Suppressor macrophage treated with lipopolysaccharide for 1 hour (primary cell): ENCODE measurements at places on chromosomes 4 and X.

GRCh38 chrX:8319359-8319758 is 145.3 kb upstream of the VCX3B start:
- DNase-seq: no peak

GRCh38 chr4:20203508-20203907 is 48.2 kb upstream of the SLIT2 start:
- no peak for DNase-seq

GRCh38 chr4:159925770-159926169 is 822.9 kb downstream of the RAPGEF2 start:
- DNase-seq: no peak

DNA sequence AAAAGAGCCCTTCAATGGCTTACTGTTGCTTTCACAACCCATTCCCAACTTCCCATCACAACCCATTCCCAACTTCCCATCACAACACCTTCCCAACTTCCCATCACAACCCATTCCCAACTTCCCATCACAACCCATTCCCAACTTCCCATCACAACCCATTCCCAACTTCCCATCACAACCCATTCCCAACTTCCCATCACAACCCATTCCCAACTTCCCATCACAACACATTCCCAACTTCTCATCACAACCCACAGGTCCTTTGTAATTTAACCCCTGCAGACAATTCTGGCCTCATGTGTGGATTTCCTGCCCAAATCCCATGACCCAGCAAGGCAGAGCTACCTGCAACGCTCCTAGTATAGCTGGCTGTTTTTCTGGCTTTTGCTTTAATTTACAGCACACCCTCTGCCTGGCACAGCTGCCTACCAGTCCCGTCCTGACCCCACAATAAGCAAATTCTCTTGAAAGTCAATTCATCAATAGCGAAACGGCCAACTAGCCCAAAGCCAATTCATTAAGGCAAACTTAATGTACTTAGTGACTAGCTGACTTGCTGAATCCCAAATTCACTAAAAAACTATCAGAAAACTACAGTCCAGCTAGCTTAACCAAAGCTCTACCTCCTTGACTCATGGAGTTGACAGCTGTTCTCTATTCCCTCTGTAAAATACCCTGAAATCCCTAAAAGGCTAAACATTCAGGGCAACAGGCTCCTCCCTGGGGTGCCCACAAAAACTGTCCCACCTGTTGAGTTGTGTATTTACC is 75.6 kb downstream of the AFAP1 start:
- no peak for DNase-seq

- DNase-seq: no peak
Measured at GRCh38 chr4:8773124-8773931, 98.3 kb downstream of the HMX1 start.

DNA sequence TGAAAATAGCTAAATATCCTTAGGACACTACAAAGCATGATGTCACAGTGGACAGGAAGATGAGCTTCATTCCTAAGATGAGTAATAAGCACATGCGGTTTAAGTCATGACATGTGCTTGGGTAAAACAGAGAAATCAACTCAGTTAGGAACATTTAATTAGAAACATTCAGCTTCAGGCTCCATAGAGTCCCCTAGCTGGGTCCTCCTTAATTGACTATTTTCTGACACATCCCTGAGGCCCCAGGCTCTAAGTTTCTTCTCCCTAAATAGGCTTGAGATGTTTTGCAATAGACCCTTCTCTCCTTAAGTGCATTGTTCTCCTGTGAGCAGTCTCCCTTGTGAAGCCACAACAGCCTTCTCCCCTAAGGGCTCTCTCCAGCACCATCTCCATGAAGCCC is 70.4 kb upstream of the ANXA3 start:
- DNase-seq: peak; percentile 69

DNA sequence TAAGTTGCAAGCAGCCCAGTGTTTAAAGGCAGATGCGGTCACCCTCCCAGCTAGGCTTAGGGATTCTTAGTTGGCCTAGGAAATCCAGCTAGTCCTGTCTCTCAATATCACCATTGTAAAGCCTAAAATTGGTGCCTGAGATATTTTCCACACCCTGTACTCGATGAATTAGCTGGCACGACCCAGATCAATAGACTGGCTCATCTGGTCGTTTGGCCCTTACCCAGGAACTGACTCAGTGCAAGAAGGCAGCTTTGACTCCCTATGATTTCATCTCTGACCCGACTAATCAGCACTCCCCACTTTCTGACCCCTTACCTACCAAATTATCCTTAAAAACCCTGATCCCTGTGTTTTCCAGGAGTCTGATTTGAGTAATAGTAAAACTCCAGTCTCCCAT is 384.9 kb upstream of the SLC7A11 start:
- no peak for DNase-seq

GRCh38 chr4:168880811-168881595 is 129.1 kb downstream of the CBR4 start:
- DNase-seq: peak; percentile 82

DNA sequence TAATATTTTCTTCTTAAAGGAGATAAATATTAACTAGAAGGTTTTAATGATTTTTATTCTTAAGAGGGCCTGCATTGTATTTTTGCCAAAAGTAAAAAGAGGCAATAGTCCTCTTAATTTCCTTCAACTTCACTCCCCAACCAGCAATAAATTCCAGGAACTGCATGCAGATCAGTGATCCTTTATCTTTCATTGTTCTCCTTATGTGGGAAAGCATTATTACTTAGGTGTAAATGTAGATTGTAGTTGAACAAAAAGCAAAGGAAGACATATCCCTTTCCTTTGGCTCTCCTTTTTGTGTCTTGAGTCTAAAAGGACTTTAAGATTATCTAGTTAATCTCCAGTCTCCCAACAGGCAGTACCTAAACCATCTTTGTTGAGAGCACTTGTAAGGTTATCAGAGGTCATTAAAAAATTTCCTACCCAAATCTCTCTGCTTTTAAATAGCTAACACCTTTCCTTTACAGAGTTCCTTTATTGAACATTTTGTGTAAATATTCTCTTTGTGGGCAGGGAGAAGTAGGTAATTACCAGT is 55.3 kb downstream of the RAPGEF2 start:
- no peak for DNase-seq

DNA sequence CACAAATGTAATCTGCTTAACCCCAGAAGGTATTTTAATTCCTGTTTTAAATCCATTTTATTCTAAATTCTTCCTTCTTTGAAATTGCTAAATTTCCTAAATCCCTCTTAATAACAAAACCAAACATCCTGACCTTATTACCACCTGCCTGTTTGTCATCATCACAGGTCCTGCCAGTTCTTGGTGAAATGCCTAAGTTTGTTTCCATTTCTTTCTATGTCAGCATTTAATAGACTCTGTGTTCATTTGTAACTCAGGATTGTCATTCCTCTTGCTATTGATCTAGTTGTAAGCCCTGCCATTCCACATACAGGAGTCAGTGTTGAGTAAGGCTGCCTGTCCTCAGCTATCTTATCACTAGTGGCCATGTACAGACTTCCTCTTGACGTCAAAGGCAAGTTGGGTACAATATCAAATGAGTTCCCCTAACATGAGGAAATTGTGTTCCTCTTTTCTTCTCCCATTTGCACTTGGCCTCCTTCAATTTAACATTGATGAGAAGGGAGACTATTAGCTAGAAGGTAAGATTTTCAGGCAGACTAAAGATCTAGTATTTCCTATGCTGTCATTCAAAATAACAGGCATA is 440.1 kb downstream of the AFF2 start:
- peak; percentile 7 for DNase-seq

- DNase-seq: no peak
Measured at GRCh38 chr4:52932591-52933470, 70.7 kb downstream of the RASL11B start.

DNA sequence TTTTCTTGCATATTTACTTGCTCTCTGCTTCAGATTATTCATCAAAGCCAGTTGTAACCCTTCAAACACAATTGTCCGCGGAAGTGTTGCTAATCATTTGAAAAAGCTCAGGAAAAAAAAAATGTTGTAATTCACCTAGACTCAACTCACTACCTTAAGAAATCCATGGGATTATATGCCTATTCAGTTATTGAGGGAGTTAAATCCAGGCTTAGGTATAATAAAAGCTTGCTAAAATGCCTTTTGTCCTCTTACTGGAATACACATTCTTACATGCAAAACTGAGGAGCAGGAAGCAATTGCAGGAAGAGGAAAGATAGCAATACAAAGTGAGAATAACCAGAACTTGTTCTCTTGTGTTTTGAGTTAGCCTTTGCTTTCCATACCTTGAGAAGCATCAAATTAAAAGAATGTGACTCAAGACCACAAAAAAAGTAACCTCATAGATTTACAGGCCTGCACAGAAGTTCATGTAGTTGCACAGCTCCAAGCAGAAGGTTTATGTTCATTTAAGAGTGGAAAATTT is 91.4 kb upstream of the FAM241A start:
- DNase-seq: no peak

DNA sequence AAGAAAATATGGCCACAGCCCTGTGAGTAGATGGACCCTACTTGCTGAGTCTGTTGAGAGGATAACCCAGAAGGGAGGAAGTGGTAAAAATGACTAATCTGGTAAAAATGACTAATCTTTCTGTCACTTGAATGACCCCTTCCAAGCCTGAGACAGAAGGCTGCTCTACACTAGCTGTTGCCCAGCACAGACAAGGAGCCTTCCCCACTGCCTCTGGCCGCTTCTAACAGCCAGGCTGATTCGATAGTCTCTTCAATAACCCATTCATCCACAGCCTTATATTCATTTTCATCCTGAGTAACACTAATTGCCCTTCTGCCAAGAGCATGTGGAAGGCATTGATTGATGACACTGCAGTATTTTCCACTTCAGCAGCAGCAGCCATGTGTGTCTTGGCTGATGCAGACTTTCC is 18.4 kb downstream of the MAGEB17 start:
- DNase-seq: peak; percentile 81

DNA sequence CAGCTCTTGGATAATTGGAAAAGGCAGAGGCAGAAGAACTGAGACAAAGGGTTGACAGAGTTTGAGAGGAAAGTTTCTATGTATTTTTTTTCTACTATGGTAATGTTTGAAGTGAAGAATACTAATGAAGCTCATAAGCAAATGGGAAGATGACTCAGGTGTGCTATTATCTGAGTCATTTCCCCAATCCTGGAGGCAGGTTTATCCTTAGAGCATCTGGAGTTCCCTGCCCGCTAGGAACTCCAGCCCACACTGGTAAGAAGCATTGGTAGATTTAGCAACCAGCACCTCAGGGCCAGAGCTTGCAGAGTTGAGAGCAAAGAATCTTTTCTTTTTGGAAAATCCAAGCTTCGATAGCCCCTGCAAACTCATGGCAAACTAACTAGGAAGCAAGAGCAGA is 55.2 kb downstream of the DOCK11 start:
- DNase-seq: no peak

- no peak for DNase-seq
Measured at GRCh38 chrX:7191681-7192110, 43.7 kb upstream of the PUDP start.

DNA sequence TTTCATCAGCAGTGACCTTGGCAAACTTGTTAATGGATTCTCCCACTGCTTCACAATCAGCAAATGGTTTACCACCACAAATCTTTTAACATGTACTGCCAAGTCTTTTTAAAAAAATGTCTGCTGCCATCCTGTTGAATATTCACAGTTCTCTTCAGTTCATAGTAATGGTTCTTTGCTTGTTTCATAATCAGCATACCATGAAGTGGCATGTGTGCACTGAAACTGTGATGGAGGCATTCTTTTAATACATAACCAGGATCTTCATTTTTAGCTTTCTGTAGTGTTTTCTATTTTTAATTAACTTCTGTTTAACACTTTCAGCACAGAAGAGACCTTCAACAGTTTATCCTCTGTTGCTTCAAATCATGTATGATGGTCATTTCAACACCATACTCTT is 230.1 kb upstream of the ARSJ start:
- DNase-seq: no peak

- peak; percentile 71 for DNase-seq
Measured at GRCh38 chr4:52983563-52984303, 121.6 kb downstream of the RASL11B start.

DNA sequence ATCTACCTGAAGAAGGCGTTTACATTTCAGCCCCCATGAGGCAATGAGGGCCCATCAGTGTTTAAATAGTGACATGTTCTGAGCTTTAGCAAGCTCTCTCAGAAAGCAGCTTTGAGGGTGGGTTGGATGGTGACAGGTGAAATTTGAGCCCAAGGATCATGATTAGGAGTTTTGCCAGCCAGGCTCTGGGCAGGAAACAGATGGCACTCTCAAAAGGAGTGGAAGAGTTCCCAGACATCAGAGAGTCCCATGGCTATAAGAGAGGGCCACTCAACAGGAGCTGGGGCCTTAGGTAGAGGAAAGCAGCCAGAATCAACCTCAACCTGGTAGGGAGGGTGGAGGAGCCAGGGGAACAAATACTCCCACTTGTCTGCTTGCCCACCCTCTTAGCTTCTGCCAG is 499.8 kb downstream of the MID1IP1 start:
- no peak for DNase-seq

DNA sequence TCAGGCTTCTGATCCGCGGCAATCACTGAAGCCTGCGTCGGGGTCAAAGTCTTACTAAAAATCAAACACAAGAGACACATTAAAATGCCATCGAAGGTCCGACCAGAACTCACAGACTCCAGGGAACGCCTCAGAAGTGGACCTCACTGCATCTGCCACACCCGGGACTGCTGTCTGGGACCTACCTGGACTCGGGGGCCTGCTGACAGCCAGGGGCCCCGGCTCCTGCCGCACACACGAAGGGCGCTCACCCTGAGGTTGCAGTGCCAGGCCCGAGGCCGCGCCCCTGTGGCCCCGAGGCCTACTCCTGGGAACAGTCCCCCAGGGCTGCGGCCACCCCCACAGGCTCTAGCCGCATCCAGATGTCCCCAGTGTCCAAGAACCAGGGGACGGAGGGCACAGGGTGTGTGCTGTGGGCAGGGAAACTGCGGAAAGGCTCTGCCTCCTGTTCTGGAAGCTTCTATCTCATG is 7.4 kb downstream of the CTBP1 start:
- no peak for DNase-seq

GRCh38 chrX:30253257-30253656 is 6.3 kb downstream of the MAGEB1 start:
- peak; percentile 1 for DNase-seq

- DNase-seq: no peak
Measured at GRCh38 chr4:148978301-148978700, 536.1 kb upstream of the NR3C2 start.

DNA sequence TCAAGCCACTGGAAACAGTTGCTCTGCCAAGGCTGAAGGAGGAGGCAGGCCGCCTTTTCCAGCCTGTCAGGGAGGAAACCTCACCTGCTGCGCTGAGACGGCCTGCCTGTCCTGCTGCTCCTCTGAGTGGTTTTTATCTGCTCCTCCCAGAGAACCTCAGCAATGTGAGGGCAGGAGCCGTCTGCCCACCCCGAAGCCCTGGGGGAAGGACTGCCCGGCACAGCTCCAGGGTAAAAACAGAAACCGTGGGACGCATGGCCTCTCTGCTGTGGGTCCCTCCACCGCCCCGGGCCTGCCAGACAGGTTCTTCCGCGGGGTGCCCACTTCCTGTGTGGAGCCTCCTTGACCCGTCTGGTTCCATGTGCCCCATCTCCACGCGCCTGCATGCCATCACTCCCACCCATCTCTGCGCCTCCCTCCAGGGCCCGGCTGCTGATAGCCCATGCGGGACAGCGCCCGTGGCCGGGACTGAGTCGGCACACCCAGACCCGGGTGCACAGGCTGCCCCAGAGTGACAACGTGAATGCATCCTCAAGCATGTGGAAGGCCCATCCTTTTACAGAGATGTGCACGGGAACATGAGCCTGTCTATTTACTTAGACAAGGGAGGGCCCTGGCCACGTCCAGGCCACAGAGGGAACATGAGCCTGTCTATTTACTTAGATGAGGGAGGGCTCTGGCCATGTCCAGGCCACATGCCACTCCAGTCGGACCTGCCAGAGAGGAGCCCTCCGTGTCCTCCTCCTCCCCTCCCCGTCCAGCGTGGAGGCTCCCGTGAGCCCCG is 4.0 kb upstream of the SLC49A3 start:
- no peak for DNase-seq

- no peak for DNase-seq
Measured at GRCh38 chr4:3299122-3299975, 6.5 kb downstream of the RGS12 start.
